Naive thymus-derived CD4-positive, alpha-beta T cell (primary cell): ENCODE measurements at places on chromosomes 6 and 20. TPM values are rescaled to one million over a fixed set of nuclear protein-coding genes. Genes with fewer than 3 reads are reported as not detected.
A peak's percentile ranks its signal among the peaks of the same experiment; 100 is the strongest.

SUMO4 gene
- 5.3 TPM for total RNA-seq

MATN4 gene
- not detected for total RNA-seq

OR2B6 gene
- not detected for total RNA-seq

PAK5 gene
- total RNA-seq: not detected

C4A gene
- total RNA-seq: 9.0 TPM

RFX6 gene
- not detected for total RNA-seq

KLHDC3 gene
- total RNA-seq: 74.0 TPM

SLC17A3 gene
- not detected for total RNA-seq

KCNB1 gene
- not detected for total RNA-seq

SPEF1 gene
- total RNA-seq: not detected

DACT2 gene
- total RNA-seq: not detected

PCSK2 gene
- not detected for total RNA-seq

DNA sequence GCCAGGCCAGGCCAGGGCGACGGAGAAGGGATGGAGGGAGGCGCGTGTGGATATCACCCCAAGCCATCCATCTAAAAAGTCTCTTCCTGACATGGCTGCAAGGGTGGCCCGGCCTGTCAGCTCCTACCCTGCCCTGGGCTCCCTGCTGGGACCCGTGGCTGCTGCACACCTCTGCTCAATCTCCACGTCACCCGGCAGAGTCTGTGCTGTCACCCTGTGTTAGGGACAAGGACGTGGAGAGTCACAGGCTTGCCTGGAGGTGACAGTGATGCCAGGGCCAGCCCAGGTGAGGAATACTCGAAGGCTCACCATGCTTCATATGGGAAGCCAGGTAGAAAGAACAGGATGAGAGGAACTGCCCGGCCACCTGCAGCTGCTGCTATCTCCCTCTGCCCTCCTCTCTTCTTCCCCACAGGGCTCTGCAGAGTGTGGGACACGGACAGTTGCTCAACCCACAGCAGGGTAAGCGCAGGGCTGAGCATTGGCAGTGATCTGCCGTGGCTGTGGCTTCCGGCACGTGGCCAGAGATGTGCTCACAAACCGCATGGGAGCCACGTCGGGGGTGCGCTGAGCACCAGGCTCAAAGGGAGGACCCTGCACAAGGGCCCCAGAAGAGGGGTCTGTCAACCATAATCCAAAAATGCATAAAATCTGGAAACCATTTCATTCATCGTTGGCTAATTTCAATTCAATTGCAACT, 214.3 kb downstream of the DLL1 start:
- no peak for DNase-seq

DNA sequence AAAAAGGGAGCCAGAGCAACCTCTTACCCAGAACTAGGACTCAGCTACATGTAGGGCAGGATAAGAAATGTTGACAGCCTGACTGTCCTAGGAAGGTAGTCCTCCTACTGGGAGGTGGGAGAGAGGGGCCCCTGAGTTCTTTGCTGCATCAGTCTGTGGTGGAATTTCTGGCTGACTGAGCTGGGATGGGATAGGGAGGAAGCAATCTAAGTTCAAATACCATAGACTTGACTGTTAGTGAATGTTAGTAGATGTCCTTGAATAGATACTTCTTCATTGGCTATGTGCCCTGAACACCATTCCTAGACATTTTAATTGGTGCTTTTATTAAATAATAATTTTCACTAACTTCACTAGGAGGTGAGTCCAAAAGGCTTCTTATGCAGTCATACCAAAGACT, 1343.6 kb upstream of the CITED2 start:
- DNase-seq: no peak

GRCh38 chr20:45044084-45044573, 56.8 kb downstream of the KCNS1 start:
- DNase-seq: no peak

DNA sequence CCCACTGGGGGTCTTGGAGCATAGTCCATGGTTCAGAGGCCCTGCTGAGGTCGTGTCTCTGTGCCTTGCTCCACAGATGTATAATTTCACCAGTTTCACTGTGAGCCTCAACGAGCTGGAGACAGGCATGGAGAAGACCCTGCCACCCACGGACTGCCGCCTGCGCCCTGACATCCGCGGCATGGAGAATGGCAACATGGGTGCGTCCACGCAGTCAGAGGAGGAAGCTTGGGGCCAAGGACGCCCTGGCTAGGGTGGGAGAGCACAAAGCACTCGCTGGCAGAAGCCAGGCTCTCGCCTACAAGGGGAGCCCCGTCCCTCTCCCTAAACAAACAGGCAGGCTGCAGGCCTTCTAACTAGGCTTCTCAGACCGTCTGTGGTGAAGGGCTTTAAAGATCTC, 13.7 kb upstream of the ADRM1 start:
- no peak for DNase-seq

DNA sequence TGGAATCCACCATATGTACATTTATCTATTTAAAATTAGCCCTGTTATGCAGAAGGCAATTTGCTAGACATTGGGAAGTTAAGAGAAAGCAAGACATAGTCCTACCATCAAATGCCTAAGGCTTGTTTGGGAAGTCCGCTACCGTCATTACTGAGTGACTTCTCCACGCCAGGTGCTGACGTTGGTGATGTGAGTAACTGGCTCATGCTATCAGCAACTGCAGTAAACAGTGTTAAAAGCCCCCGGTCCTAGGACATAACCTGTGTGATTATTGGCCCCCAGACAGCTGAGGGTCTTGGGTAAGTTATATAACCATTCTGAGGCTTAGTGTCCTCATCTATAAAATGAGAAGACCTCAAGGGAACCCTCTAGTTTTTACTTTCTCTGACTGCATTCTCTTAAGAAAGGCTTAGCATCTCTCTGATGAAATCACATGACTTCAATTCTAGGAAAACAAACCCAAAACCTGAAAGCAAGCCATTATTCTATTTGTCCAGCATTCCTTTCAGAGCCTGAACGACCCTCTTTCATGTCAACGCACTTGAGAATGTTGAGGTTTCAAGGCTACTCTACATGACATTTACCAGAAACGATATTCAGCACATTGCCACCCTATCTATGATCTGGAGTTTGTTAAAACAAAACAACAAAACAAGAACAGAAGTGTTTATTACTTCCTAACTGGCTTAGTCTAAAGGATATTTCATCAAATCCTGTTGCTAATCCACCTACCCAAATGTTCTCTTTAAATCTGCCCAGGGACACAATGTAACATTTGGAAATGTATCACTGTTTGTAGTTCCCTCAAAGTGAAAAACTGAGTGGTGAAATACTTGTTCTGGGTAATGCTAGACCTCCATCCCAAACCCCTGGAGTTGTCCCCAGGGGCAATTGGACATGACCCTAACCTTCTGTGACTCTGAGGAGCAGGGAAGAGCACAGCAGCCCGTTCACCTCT, 133.8 kb downstream of the BTBD3 start:
- DNase-seq: no peak

DNA sequence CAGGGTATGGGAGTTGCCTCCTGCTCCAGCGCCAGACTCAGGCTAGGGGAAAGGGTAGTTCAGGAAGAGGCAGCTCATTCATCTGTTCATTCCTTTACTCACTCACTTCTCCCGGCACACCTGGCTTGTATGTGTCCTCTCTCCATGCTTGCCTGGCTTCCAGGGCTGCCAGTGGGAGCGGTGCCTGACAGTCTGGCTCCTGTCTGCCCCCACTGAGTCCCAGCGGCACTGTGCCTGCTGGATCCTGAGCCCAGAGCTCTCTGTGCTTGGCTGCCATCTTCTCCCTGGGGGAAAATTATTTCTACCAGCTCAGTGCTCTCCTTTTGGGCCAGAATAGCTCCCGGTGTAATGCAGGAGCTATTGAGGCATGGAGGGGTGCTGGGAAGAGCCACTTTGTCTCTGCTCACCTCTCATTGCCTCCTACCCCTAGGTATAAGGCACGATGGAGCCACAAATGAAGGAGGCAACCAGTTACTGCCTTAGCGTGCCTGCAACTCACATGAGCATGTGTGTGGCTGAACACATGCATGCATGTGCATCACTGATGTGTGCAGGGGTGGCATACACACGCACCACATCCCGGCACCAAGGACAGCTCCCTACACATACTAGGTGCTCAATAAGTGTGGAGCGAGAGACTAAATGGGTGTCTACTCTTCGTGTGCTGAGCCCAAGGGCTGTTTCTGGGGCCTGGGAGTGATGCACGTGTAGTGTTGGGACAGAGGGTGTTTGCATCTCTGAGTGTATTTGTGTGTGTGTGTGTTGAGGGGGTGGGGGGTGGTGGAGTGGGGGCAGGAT, 46.6 kb downstream of the CDH22 start:
- DNase-seq: no peak

DNA sequence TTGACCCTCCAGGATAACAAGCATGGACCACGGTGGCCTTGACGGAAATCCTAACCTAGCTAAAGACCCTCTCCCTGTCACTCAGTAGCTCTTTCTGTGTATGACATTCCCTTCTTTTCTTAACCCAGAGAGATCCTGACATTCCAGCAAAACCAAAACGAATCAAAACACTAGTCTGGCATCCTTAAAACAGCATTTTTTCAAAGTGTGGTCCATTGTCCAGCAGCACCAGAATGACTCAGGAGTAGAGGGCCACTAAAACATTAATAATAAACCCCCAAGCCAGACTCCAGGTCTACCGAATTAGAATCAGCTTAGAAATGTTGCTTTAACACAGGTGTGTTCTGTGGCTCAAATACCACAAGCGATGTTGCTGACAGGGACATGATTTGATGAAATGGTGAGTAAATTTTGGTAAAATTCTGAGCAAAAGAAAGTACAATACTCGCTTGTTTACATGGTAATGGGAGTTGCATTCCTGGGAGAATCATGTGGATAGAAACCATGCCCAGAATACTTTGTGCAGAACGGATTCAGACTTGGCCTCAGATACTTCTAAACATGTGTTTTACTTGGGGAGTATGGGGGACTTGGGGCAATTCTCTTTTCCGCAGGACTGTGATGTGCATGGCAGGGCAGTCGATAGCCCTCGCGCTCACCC, 174.2 kb upstream of the KCNG1 start:
- DNase-seq: no peak

DNA sequence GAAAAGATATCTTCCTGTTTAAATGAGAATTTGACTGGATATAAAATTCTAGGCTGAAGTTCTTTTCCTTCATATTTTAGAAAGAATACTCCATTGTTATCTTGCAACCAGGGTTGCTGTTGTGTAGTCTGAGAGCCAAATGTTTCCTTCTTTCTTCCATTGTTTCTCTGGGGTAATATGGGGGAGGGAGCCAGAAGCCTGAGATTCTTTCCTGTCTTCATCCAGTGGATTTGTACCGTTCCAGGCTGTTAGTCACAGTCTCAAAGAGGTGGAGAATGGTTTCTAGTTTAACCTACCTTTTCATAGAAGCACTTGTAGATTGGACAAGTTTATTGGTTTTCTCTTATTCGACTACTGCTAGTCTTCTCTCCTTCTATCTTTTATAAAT, 6.1 kb upstream of the ULBP3 start:
- no peak for DNase-seq

DNA sequence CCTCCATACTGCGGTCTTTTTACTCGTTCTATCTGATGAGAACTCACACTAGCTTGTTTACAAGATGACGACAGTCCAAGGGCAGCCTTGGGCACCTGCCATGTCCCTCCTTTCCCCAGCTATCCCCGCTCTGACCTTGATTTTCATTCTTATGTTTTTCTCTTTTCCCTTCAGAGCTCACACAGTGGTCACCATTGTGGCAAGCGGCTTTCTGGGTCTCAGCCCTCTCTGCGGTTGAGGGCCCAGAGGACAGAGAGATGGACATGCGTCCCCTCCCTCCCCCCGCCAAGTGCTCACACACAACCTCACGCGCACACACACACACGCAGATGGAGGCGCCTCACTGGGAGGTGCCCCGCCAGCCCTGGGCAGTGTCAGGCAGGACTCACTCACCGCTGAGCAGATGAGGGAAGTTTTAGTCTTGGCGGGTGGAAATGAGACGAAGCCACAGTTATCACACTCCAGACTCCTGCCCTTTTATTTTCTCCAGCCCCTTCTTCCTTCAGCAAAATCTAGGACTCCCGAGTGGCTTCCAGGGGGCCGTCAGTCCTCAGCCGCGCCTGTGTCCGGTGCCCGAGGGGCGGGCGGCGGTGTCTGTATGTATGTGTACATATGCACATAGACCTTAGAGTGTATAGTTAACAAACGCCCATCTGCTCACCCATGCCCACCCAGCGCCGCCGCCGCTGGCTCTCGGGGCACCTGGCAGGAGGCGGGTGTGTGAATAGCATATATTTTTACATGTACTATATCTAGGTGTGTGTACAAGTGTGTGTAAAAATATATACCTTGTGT, 13.8 kb upstream of the MYL9 start:
- no peak for DNase-seq

- DNase-seq: no peak
These were observed 248.5 kb downstream of the BTBD3 start for GRCh38 chr20:12166053-12166717.

DNA sequence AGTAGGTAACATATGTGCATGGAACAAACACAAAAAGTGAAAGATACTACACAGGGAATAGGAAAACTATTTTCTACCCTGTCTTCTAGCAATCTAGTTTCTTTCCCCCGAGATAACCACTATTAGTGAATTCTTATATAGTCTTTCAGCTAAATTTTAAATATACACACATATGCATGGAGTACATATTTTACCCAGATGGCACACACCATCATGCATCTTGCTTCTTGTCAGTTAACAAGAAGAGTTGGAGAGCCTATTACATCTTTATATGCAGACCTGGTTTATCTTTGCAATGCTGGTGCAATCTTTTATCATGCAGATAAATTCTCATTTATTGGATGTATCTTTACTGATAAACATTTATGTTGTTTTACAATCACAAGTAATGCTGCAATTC, 100.4 kb downstream of the OTOR start:
- no peak for DNase-seq

- DNase-seq: peak; percentile 53
These were observed 1.5 kb upstream of the SLC2A4RG start for GRCh38 chr20:63737945-63738686.

- peak; percentile 13 for DNase-seq
These were observed 26.1 kb downstream of the FAM184A start for GRCh38 chr6:119052292-119052889.

DNA sequence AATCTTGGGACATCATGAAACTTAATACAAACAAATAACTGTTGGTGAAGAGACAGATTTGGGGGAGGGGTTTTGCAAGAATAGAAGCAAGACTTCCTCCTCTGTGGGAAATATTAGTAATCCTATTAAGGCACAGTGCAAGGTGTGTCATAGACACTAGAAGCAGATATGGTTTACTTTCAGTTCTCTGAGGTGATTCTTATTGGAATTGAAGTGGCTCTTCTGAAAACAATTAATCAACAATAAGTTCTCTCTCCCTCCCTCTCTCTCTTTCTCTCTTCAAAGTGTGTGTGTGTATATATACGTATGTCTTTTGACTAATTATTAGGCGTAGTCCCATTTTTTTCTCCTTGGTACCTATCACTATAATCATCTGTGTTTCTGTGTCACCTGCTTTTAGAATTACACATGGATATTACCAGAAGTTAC, 99.8 kb downstream of the HIVEP2 start:
- DNase-seq: no peak

GRCh38 chr20:3924304-3925112, 35.3 kb downstream of the PANK2 start:
- DNase-seq: no peak

- DNase-seq: no peak
These were observed 279.0 kb upstream of the ID4 start for GRCh38 chr6:19558201-19558600.
